Upper lobe of right lung (tissue), 1 donor: ENCODE measurements at places on chromosomes 1 and 21. TPM values are rescaled to one million over a fixed set of nuclear protein-coding genes. Genes with fewer than 3 reads are reported as not detected.

DNA sequence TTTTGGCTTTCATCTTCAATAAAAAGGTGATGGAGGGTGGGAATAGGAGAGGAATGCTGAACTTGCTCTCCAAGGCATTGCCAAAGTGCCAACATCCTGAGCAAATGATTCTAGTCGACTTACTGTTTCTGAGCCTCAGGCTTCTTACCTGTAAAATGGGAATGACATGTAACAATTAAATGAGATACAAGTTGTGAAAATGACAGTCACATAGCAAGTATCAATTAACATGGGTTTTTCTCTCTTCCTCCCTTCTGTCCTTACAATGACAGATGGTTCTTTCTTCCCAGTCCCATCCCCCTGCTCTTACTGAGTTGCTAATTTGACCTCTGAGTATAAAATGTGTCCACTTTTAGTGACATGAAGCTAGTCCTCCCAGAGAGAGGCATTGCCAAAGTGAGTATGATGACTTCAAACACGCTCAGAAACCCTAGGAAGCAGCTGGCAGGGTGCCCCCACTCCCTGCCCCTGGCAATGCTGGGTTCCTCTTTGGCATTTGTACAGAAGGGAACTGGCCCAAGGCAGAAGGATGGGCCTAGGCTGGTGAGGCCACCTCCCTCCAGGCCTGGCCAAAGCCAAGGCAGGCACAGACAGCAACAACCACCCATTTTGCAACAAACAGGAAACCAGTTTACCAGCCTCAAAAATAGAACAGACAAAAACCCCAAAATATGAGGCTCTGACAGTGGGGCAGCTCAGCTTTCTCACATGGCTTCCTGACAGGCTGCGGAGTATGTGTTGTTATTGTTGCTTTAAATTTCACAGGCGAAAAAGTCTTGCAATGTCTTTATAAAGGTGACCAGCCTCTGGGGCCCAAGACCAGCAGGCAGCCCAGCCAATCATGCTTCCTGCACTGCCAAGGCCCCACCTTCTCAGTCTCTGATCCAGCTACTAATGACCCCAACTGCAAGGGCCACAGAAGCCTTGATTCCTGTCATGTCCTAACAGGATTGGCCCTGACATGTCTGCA, 115.9 kb downstream of the HIVEP3 start:
- DNase-seq, result peak; percentile 79
- H3K4me1 ChIP-seq, result peaks cover 27% of the 10 kb centered on the region
- H3K27ac ChIP-seq, result peak overlapping the region; percentile 74
- H3K36me3 ChIP-seq, result no peaks in the 10 kb centered on the region

GRCh38 chr1:206754011-206754410, 16.6 kb upstream of the IL19 start:
- no peaks in the 10 kb centered on the region for H3K27me3 ChIP-seq
- no peak overlapping the region for H3K4me3 ChIP-seq
- H3K4me1 ChIP-seq, result no peaks in the 10 kb centered on the region
- no peaks in the 10 kb centered on the region for H3K36me3 ChIP-seq
- H3K27ac ChIP-seq, result no peak overlapping the region
- DNase-seq, result no peak

GRCh38 chr1:5721634-5722215, 270.5 kb downstream of the NPHP4 start:
- H3K27me3 ChIP-seq, result peaks cover 6% of the 10 kb centered on the region
- H3K4me1 ChIP-seq, result no peaks in the 10 kb centered on the region
- no peaks in the 10 kb centered on the region for H3K36me3 ChIP-seq
- H3K27ac ChIP-seq, result no peak overlapping the region
- H3K4me3 ChIP-seq, result no peak overlapping the region
- DNase-seq, result no peak

GRCh38 chr1:116075990-116076389, 35.2 kb upstream of the MAB21L3 start:
- H3K27me3 ChIP-seq, result no peaks in the 10 kb centered on the region
- DNase-seq, result no peak
- no peak overlapping the region for H3K4me3 ChIP-seq
- no peak overlapping the region for H3K27ac ChIP-seq
- no peaks in the 10 kb centered on the region for H3K4me1 ChIP-seq

DNA sequence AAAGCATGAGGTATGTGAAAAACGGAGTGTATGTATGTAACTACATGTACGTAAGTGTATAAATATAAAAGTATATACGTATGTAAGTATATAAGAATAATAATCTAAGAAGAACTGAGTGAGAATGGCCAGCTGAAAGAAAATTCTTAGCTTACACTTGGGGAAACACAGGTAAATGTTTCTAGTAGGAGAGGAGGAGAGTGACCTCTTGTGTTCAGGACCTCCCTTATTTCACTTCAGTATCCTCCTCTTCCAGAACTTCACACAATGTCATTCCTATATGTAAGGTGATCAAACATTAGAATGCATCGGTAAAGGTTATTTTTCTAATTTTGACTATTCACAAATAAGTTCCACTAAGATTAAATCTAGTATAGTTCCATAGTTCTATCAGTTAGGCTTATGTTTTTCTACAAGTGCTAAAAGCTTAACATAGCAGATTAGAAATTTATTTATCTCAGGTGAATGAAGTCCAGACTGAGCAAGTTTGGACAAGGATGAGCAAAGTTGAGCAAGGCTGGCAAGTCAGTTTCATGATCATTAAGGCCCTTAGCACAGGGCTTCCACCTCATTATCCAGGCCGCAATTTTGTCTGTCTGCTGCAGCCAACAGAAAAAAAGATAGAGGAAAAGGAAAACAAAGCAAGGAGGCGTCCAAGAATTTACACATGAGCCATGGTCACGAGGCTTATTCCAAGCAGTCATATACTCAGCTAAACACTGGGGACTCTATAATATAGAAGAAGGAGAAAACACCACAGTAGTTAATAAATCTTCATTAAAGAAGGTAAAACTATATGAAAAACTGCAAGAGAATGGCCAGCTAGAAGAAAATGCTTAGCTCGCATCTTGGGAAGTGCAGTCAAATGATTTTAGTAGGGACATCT, 7.1 kb upstream of the MROH9 start:
- no peaks in the 10 kb centered on the region for H3K36me3 ChIP-seq
- H3K27me3 ChIP-seq, result no peaks in the 10 kb centered on the region
- no peak for DNase-seq
- H3K4me3 ChIP-seq, result no peak overlapping the region

GRCh38 chr1:59041646-59042277, 255.1 kb upstream of the FGGY start:
- H3K4me3 ChIP-seq, result no peak overlapping the region
- H3K27me3 ChIP-seq, result no peaks in the 10 kb centered on the region
- H3K27ac ChIP-seq, result no peak overlapping the region
- no peak for DNase-seq

- H3K4me1 ChIP-seq, result no peaks in the 10 kb centered on the region
- H3K36me3 ChIP-seq, result no peaks in the 10 kb centered on the region
- no peaks in the 10 kb centered on the region for H3K27me3 ChIP-seq
- H3K27ac ChIP-seq, result no peak overlapping the region
- DNase-seq, result peak; percentile 58
- H3K4me3 ChIP-seq, result no peak overlapping the region
Measured at GRCh38 chr21:44987886-44988606, 48.2 kb downstream of the SLX9 start.

DNA sequence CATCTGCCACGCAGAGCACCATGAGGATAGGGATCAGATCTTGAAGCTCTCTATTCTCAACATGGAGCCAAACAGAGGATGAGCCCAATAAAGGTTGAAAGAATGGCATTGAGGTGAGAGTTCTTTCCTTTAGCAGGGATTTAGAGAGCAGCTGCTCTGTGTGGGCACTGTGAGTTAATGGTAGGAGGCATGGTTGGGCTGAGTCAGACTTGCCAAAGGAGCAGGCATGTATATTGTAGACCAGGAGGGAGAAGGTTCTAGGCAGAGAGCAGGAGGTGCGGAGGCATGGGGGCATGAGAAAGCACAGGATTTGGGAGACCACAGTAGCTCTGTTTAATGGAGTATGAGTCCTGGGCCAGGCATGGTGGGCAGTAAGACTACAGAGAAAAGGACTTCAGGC, 32.0 kb downstream of the TMEM53 start:
- no peaks in the 10 kb centered on the region for H3K4me1 ChIP-seq
- peaks cover 97% of the 10 kb centered on the region for H3K36me3 ChIP-seq
- H3K4me3 ChIP-seq, result no peak overlapping the region
- H3K27me3 ChIP-seq, result no peaks in the 10 kb centered on the region
- no peak overlapping the region for H3K27ac ChIP-seq

- no peak overlapping the region for H3K4me3 ChIP-seq
- no peak for DNase-seq
- no peaks in the 10 kb centered on the region for H3K27me3 ChIP-seq
- H3K27ac ChIP-seq, result no peak overlapping the region
Measured at GRCh38 chr1:80248886-80249285, 1242.4 kb upstream of the ADGRL4 start.

GRCh38 chr1:226403201-226404034, 4.5 kb downstream of the PARP1 start:
- DNase-seq, result no peak
- no peak overlapping the region for H3K4me3 ChIP-seq
- no peaks in the 10 kb centered on the region for H3K27me3 ChIP-seq
- peaks cover 30% of the 10 kb centered on the region for H3K4me1 ChIP-seq
- H3K36me3 ChIP-seq, result peaks cover 36% of the 10 kb centered on the region

- no peak overlapping the region for H3K27ac ChIP-seq
- no peaks in the 10 kb centered on the region for H3K27me3 ChIP-seq
- H3K4me1 ChIP-seq, result no peaks in the 10 kb centered on the region
Measured at GRCh38 chr1:110200666-110201065, 9.4 kb upstream of the KCNC4 start.

- H3K4me3 ChIP-seq, result no peak overlapping the region
- H3K36me3 ChIP-seq, result no peaks in the 10 kb centered on the region
- no peaks in the 10 kb centered on the region for H3K27me3 ChIP-seq
- no peak overlapping the region for H3K27ac ChIP-seq
Measured at GRCh38 chr1:93304716-93305138, 41.0 kb upstream of the DR1 start.

GRCh38 chr21:38965910-38966504, 160.3 kb downstream of the ETS2 start:
- H3K27ac ChIP-seq, result peak overlapping the region; percentile 34
- DNase-seq, result peak; percentile 78
- H3K4me3 ChIP-seq, result no peak overlapping the region
- H3K27me3 ChIP-seq, result no peaks in the 10 kb centered on the region

- H3K27me3 ChIP-seq, result no peaks in the 10 kb centered on the region
- no peak overlapping the region for H3K4me3 ChIP-seq
- no peak overlapping the region for H3K27ac ChIP-seq
Measured at GRCh38 chr1:77954521-77954920, 24.4 kb downstream of the FUBP1 start.

- no peak overlapping the region for H3K4me3 ChIP-seq
- no peak for DNase-seq
- no peak overlapping the region for H3K27ac ChIP-seq
- peaks cover 8% of the 10 kb centered on the region for H3K27me3 ChIP-seq
Measured at GRCh38 chr1:209863766-209864485, 36.2 kb downstream of the UTP25 start.

DNA sequence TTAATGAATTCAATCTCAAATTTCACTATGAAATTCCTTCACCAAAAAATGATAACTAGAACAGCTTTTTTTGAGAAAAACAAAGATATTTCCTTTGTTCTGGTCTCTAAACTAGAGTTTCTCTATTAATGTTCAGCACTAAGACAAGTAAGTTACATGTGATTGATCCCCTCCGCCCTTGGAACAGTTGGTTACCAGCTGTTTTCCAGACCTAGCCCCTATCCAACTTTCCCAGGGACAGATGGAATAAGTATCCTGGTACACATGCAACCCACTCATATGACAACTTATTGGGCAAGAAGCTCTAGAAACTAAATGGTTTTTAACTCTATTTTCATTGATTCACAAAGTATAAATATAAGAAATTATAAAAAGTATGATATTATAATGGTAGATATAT, 140.4 kb downstream of the COP1 start:
- H3K27me3 ChIP-seq, result no peaks in the 10 kb centered on the region
- H3K4me3 ChIP-seq, result no peak overlapping the region
- no peak for DNase-seq
- no peaks in the 10 kb centered on the region for H3K4me1 ChIP-seq

GRCh38 chr1:94325377-94326302, 88.3 kb upstream of the ARHGAP29 start:
- peaks cover 27% of the 10 kb centered on the region for H3K4me1 ChIP-seq
- H3K27ac ChIP-seq, result peak overlapping the region; percentile 51
- no peak for DNase-seq
- no peaks in the 10 kb centered on the region for H3K36me3 ChIP-seq
- no peaks in the 10 kb centered on the region for H3K27me3 ChIP-seq

DNA sequence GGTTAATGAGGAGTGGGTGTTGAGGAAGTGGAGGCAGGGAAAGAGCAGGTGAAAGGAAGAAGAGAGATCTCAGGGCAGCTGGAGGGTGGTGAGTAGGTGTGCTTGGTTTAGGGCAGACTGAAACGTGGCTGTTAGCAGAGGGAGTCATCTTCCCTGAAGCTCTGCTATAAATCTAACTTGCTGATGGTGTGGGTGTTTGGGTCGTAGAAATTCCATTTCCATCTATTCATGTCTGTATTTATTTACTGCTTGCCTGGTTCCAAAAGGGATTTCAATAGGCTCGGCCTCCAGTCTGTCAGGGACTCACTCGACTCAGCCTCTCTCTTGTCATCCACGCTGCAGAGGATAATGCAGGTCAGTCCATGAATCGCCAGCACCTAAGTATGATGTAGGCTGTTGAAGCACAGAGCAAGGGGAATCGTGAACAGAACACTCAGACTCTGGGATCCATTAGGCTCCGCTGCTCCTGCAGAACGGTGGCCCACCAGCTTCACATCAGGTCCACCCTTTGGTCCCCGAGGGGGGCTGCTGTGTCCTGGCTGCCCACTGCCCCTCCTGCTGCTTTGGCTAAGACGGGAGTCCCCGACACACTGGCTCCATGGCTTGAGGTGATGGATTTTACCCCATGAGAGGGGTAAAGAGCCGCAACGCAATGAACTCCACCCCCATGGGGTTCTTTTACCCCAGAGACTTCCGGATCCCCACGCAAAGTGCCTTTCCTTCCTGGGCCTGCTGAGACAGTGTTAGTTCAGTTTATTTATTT, 156.2 kb downstream of the RHOU start:
- no peak overlapping the region for H3K27ac ChIP-seq
- no peaks in the 10 kb centered on the region for H3K4me1 ChIP-seq
- H3K4me3 ChIP-seq, result no peak overlapping the region
- no peaks in the 10 kb centered on the region for H3K36me3 ChIP-seq
- no peak for DNase-seq
- no peaks in the 10 kb centered on the region for H3K27me3 ChIP-seq

GRCh38 chr21:35077975-35078374, 28.9 kb upstream of the RUNX1 start:
- H3K36me3 ChIP-seq, result no peaks in the 10 kb centered on the region
- H3K27ac ChIP-seq, result no peak overlapping the region
- no peak overlapping the region for H3K4me3 ChIP-seq
- no peaks in the 10 kb centered on the region for H3K27me3 ChIP-seq
- H3K4me1 ChIP-seq, result no peaks in the 10 kb centered on the region

- H3K4me1 ChIP-seq, result peaks cover 6% of the 10 kb centered on the region
- H3K27ac ChIP-seq, result no peak overlapping the region
- no peaks in the 10 kb centered on the region for H3K27me3 ChIP-seq
- no peak overlapping the region for H3K4me3 ChIP-seq
- DNase-seq, result no peak
Measured at GRCh38 chr1:13702425-13703127, 2.6 kb downstream of the PRDM2 start.

- H3K4me3 ChIP-seq, result no peak overlapping the region
- DNase-seq, result no peak
- H3K27me3 ChIP-seq, result no peaks in the 10 kb centered on the region
- H3K4me1 ChIP-seq, result no peaks in the 10 kb centered on the region
- H3K36me3 ChIP-seq, result peaks cover under 1% of the 10 kb centered on the region
- no peak overlapping the region for H3K27ac ChIP-seq
Measured at GRCh38 chr1:27316860-27317259, 5.1 kb upstream of the TMEM222 start.

The PCSK9 gene
- 23.5 TPM for total RNA-seq

The UBXN10 gene
- total RNA-seq, result 0.87 TPM

The HES2 gene
- total RNA-seq, result 5.7 TPM

The CXADR gene
- 29.0 TPM for total RNA-seq

The DDI2 gene
- 40.9 TPM for total RNA-seq

The HTR6 gene
- total RNA-seq, result not detected

The NR5A2 gene
- total RNA-seq, result 8.1 TPM
